ENCODE measurements at places on chromosomes 13 and 19.

- DNase-seq = no peak
These were observed at the start of gene AZU1 for GRCh38 chr19:827710-828321. Gene AZU1, plus strand, starts transcription at chr19:827837. Its CDS starts 10 bp downstream, at chr19:827847.

GRCh38 chr19:912181-913079, 589 bp downstream of the R3HDM4 start:
- peak; percentile 50 for DNase-seq

DNA sequence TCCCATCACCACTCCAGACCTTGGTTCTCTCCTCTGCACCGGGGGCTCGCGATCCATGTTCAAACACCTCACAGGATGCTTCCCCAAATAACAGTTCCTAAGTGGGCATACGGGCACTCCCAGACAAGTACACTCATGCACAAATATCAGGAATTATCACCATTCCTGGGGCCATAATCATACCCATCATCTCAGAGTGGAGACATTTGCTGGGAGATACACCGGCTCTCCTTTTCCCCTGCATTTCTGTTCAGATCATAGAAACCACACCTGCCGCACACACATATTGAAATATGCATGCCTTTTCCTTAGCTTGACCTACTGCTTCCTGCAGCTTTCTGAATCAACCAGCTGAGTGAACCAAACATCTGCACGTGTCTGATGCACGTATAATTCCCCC, 33.9 kb upstream of the MBNL2 start:
- no peak for DNase-seq

GRCh38 chr19:38155453-38155852, 68.6 kb downstream of the DPF1 start:
- no peak for DNase-seq

- no peak for DNase-seq
These were observed 189.9 kb downstream of the SPRY2 start for GRCh38 chr13:80151016-80151415.

GRCh38 chr13:106291006-106291405, 244.5 kb downstream of the EFNB2 start:
- no peak for DNase-seq

DNA sequence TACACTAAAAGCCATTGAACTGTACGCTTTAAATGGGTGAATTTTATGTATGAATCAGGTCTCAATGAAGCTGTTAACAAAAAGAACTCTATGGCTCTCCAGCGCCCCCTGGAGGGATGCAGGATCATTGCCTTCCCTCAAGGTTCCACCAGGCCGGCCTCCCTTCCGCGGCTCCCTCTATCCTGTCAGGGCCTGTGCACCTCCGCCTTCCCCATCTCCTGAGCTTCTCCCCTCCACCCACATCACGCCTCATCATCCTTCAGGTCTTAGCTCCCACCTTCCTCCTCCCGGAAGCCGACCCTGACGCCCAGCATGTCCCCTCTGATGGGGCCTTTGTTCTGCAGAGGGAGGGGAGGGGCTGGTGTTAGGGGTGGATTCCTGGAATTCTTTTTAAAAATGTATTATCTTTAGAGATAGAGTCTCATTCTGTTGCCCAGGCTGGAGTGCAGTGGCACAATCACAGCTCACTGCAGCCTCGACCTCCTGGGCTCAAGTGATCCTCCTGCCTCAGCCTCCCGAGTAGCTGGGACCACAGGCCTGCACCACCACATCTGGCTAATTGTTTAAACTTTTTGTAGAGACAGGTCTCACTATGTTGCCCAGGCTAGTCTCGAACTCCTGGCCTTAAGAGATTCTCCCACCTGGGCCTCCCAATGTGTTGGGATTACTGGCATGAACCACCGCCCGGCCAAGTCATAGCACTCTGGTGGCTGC, 27.7 kb downstream of the MEIS3 start:
- peak; percentile 92 for DNase-seq

DNA sequence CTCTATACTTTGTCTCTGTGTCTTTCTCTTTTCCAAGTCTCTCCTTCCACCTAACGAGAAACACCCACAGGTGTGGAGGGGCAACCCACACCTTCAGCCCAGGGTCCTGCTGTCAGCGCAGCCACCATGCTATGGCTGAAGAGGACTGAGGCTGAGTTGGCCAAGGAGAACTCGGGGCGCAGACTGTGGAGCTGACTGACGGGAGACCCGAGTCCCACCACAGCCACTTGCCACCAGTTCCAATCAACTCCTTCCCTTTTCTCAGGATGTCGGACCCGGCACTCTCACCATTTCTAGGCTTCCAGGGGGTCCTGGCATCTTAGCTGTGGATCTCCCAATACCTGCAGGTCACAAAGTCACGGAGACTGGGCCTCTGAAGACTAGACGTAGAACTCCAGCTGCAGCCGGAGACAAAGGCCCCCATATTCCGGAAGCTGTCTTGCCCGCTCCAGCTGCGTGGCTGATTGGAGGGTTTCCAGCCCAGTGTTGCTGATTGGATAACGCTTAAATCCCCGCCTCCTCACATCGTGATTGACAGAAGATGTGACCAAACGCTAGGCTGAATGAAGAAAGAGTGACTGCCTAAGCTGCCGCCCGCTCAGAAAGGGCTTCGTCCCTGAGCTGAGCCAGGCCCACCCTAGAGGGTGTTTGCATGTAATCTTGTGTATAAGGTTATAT, 63.6 kb downstream of the ZNF429 start:
- peak; percentile 92 for DNase-seq

DNA sequence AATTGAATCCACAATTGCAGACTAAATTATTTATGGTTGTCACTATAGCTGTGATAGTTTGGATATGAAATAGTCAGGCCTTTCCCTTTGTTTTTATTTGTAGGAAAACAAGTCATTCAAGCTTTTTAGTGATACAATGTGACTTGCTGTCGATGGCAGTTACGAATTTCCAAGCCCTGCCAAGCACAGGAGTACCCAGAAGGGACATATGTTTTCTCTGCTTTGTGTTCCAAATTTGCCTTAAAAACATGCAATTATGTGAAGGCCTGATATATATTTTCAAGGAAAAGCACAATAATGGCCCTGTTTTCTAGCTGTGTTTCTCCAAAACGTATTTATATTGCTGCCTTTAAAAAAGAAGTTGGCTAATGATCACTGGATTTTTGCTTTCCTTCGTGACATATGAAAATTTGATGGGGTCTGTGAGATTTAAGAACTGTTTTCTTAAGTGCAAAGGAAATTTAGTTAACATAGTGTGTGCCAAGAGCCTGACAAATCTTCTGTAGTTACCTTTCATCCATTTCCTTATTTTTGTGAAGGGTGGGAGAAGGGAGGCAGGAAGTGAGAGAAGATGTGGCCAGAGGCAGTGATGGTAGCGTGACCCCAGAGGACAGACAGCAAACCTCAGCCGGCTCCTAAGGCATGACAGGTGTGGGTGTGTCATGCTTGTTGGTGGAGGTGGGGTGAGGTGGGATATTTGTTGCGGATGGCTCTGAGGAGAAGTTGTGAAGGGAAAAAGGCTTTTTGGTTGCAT, 79.6 kb downstream of the TEX26 start:
- DNase-seq = no peak

DNA sequence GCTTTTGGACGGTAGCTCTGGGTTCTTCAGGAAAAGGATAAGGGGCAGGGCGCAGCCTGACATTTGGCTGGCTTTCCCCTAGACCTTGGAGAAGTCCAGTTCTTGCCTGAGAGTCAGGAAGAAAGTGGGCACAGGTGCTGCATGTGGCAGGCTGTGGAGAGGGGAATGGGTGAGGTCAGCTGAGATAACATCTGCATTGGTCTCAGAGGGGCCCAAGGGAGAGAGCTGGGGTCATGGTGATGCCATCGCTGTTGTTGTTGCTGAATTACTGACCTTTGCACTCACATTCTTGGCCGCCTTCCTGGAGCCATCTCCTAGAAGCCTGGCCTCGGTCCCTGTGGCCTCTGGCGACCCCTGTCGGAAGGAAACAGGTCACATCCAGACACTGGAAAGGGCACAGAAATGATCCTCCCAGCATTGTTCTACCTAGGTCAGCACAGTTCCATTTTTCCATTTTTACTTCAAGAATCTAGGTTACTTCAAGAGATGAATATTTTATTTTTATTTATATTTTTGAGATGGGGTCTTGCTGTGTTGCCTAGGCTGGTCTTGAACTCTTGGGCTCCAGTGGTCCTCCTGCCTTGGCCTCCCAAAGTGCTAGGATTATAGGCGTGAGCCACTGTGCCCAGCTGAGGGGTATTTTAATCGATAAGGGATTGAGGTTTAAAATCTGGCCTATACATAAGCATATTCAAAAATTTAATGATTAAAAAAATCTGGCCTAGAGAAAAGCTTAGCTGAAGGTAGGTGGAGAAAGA, 6.5 kb upstream of the LIPE start:
- peak; percentile 84 for DNase-seq

DNA sequence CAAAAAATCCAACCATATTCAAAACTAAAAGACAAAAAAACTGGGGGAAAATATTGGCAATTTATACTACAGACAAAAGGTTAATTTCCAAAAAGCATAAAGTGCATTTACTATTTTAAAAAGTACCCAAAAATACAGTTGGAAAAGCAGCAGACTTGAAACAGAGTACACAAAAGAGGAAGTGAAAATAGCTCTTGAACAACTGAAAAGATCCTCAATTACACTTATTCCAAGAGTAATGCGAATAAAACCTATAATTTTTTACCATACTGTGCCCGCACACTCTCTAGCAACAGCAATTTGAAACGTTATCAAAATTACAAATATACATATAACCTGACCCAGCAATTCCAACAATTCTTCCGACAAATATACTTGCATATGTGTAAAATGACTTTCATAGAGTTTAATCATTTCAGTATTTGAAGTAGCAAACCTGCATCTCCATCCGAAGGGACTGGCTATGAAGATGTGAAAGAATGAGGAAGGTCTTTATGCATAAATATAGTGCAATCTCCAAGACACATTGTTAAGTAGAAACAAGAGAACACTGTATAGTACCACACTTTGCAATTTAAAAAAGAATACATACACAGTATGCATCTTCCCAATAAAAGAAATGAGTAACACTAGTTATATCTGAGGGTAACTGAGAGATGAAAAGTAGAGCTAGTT, 25.4 kb downstream of the ALG5 start:
- DNase-seq = no peak

DNA sequence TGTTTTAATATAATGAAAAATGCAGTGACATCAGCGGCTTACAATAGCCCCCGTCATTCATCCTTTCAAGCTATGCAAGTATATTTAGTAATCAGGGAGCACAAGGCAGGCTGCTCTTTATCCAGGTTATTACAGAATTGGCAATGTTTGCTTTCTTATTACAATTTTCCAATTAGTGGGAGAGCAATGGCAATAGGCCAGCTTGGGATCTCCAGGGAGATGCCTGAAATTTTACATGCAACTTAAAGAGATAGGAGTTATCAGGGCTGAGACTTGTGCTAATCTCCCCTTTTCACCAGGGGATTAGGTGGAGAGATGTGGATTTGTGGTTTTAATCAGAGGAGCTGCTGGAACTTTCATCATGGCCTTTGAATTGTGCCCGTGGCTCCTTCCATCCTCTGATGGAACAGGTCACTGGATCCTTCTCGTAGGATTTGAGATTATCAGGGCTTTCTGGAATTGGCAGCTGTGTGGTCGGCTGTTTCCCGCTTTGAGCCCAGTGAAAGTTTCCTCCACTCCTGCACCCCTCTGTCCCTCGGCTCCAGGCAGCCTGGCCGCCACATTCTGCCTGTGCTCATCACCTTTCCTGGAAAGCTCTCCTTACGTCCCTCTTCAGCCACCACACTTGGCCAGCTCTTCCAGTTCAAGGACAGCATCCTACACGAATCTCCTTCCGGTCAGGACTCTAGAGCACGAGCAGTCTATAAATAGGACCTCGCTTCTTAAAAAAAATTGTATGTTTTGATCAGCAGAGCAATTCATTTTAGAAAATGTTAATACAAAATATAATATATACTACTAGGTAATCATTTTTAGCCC, 47.0 kb downstream of the CBY2 start:
- no peak for DNase-seq

DNA sequence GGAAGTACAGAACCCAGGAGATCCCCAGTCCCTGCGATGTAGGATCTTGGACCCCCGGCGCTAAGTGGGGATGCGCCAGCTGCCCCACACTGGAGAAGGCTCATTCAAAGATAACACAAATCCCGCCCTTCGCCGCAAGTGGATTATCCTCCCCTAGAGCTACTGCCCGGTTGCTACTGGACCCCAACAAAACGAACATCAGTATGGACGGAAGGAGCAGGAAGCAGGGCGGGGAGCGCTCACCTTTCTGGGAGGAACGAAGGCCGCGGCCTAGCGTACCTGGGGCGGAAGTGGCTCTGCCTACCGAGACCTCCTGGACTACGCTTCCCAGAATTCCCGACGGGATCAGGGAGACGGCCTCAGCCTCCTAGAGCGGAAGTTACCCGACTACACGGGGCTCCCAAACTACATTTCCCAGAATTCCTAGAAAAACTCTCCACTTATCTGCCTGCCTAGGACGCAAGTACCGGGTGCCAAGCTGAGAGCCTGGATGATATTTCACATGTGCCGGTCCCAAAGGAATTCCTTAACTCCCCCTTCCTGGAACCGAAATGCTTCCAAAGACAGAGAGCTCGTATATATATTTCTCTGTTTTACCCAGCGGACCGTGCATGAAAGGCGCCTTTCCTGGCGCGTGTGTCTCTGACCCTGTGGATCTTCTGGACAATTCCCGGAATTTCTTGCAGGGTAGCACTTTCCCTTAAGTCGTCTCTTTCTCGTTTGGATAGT, at the start of gene ZNF112:
Gene ZNF112 (minus strand): TSS at position 298 of the 729 bp plus-strand sequence. CDS start 16,141 bp downstream, outside the sequence.
- peak; percentile 32 for DNase-seq

DNA sequence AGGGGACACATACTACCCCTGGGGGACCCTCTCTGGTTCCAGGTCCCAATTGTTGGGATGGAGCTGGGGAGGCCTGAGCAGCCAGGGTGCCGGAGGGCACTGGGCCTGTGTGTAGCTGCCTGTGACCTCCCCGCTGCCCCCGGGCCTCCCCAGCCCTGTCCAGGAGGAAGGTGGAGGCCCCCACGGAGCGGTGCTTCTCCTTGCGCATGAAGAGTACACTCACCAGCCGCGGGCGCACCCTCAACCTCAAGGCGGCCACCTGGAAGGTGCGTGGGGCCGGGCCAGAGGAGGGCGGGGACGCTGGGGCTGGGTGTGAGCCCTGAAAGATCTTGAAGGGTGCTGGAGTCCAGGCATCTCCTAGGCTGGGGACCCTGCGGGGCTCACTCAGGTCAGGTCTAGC, 11.7 kb downstream of the HIF3A start:
- no peak for DNase-seq

DNA sequence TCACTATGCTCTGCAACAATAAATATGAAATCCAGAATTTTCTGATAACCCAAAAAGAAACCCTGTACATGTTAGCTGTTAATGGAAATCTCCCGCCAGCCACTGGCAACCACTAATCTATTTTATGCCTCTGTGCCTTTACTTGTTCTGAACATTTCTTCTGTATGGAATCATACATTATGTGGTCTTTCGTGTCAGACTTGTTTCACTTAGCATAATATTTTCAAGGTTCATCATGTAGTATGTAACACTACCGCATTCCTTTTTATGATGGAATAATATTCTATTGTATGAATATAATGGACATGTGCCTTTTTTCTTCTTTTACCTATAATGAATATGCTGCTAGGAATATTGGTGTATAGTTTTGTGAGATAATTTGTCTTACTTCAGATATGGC, 1123.3 kb downstream of the EFNB2 start:
- DNase-seq = no peak

GRCh38 chr13:76522083-76522755, 364.0 kb downstream of the KCTD12 start:
- DNase-seq = no peak
